ENCODE measurements at places on chromosomes 16 and 17. TPM values are rescaled to one million over a fixed set of nuclear protein-coding genes. Genes with fewer than 3 reads are reported as not detected.

DNA sequence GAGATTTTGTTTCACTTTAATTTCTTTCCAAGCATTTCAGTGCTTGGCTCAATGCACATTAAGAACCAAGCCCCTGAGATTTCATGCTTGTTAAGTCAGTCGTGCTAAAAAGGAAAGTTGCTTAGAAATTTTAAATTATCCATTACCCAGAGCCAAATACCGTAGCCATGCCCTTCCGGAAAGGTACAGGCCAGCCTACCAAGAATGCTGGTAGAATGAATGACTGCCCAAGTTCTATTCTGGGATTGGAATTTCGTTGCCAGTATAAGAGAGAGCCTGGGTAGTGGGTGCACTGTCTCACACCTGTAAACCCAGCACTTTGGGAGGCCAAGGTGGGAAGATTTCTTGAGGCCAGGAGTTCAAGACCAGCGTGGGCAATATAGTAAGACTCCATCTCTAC, 194.0 kb downstream of the KATNIP start:
- no peak overlapping the region for H3K27ac ChIP-seq
- H3K36me3 ChIP-seq = peaks cover 8% of the 10 kb centered on the region
- DNase-seq = no peak

GRCh38 chr16:1474082-1474795, 589 bp downstream of the CLCN7 start:
- DNase-seq = peak; percentile 70
- H3K4me3 ChIP-seq = peak overlapping the region; percentile 75
- no peaks in the 10 kb centered on the region for H3K27me3 ChIP-seq
- H3K4me1 ChIP-seq = peaks cover 5% of the 10 kb centered on the region
- no peak overlapping the region for H3K27ac ChIP-seq

GRCh38 chr17:37225465-37225864, 150.3 kb upstream of the C17orf78 start:
- no peaks in the 10 kb centered on the region for H3K4me1 ChIP-seq
- no peak for DNase-seq
- H3K36me3 ChIP-seq = peaks cover 27% of the 10 kb centered on the region
- H3K4me3 ChIP-seq = no peak overlapping the region

Gene TEX19
- 0.10 TPM for polyA plus RNA-seq

Gene SPATA33
- polyA plus RNA-seq = 7.2 TPM

All from SK-N-SH (cell line).